Astrocyte of the hippocampus (primary cell): ENCODE measurements at places on chromosomes 3 and 15.

DNA sequence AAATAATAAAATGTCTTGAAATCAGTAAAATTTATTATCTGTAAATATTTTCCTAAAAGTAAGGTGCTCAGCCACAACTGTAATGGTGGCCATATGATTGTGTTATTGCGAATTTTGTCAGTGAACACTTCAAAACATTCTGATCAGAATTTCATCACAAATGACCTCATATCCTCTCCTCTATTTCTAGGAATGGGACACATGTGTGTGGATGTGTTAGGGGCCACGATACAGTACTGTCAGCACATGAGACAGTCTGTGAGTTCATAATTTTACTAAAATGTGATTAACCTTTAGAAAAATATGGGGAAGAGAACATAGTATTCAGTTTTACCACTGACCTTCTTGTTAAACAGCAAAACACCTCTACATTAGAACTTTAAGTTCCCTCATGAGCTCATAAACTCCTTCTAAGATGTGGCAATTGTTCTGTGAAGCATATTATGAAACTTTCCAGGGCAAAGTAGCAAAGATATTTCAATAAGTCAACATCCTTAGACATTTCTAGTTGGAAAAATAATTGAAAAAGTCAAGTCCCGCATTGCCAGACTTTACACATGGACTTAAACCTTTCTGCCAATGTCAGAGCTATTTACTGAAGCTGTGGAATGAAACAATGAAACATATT is 158.2 kb upstream of the ABI3BP start:
- DNase-seq, result no peak

DNA sequence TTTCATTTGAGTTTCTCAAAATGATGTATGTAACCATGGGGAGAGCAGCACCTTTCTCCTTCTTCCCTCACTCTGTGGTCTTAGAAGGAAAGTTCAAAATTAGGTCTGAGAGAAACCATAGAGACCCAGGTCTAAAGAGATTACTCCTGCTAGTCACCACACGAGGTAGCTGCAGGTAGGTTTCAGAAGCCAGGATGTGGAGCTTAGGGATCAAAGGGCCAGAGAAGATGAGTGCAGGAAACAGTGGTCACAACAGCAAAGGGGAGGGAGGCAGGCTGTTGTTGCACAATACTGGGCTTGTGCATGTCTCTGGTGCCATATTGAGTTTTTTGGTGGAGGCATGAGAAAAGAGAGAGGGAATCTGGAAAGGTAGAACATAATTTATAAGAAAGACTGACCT is 583.6 kb downstream of the AGBL1 start:
- no peak for DNase-seq

DNA sequence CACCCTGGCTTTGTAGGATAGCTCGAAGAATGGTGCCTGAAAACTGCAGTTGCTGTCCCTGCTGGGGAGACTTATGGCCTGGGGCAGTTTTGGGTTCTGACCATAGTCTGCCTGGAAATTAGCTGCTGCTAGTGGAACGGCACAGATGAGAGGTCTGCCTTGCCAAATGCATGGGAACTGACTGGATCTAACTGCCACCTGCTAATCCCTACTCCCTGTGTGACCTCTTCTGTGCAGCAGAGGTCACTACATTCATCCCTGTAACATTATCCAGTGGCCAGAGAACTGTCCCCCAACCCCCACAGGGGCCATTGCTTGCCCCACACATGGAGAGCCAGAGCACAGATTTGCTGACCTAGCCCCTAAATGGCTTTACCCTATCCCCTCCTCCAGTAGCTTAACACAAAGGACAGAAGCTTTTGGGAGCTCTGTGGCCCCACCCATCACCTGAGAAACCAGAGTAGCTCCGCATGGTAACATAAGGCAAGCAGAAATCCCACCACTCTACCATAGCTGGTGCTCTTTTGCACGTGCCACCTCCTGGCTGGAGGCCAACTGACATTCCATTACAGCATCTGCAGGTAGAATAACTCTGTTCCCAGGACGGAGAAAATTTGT is 840.0 kb downstream of the EPHA3 start:
- no peak for DNase-seq

DNA sequence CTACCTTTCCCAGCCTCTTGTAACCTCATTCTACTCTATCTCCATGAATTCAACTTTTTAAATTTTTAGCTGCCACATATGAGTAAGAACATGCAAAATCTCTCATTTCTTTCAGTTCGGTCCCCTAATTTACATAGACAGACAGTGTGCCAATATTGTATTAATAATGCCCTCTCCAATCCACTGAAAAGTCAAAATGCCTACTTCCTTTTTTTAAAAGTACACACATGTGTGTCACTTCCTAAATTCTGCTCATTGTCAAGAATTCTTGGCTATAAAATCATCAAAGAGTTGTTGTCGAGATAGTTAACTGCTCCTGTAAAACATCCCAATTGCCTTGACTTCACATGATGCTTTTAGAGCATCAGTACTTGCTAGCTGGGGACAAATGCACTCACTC is 84.2 kb upstream of the IL12A start:
- DNase-seq, result no peak

GRCh38 chr15:63892794-63893441 is 59.2 kb upstream of the HERC1 start:
- no peak for DNase-seq

DNA sequence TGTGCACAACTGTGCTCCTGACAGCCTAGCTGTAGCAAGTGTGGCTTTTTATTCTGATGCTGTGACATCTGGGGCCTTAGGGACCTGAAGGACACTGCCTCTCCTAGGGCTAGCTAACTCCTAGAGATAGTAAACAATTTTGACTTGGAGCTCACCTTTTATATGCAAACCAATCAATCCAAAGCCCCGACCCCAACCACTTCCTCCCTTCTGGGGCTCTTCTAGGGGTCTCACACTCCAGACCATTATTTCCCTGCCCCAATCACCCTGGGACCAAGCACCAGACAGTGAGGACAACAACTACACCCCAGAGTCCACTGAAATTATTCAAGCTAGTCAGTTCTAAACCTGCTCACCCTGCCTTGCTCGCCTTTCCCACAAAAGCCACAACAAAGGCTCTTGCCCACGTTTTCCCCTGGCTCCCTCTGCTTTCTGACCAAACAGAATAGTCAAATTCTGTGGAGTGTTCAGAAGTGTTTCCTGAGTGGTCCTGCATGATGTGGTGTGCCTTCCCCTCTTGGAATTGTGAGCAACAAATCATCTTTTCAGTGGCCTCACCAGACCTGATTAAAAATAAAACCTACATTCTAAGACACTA is 84.2 kb upstream of the WNT5A start:
- peak; percentile 76 for DNase-seq

- DNase-seq, result no peak
Observed at GRCh38 chr15:80727596-80727995, 32.5 kb downstream of the ABHD17C start.

DNA sequence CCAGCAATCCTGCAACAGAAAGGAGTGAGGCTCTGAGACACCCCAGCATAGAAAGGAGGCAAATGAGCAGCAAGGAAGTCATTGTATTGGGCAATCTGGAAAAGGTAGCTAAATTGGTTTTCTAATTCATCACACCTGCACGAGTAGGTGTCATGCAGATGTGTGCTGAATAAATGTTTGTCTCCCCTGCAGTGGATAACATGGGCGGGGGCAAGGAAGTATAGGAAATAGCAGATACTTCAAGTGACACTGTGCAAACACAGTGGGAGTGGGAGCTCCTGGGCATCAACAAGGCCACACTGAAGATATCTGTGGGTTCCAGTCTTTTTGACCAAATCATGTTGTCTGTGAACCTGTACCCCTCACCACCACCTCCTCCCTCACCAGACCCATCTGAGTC is 14.4 kb upstream of the HTR3E start:
- no peak for DNase-seq

DNA sequence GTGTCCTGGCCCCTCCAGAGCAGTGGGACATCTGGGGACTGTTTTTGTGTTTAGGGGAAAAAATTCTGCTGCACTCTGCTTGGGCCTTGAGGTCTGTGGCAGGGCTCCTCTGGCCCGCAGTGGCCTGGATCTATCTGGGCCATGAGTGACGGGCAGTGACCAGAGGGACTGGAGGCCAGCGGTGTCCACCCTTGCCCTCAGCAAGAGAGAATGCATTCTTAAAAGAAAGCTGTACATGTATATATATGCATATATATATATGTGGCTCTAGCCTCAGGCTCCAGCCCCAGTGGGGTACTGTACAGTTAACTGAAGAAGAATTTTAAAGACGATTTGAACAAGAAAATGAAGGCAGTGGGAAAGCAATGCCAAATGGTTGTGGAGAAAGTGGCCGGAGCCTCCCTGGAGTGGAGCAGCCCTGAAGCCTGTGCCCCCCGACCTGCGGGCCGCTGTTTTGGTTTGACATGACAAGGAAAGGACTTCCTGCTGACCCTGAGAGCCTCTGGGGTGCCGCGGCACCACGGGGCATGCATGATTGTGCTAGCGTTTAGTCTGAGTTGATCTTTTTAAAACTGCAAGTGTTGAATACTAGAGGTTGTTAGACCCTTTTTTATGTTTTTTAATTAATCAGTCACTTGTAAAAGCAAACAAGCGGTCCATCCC is 52.2 kb downstream of the PLXNA1 start:
- DNase-seq, result no peak

- no peak for DNase-seq
Observed at GRCh38 chr15:101264911-101265641, 12.2 kb downstream of the SELENOS start.

DNA sequence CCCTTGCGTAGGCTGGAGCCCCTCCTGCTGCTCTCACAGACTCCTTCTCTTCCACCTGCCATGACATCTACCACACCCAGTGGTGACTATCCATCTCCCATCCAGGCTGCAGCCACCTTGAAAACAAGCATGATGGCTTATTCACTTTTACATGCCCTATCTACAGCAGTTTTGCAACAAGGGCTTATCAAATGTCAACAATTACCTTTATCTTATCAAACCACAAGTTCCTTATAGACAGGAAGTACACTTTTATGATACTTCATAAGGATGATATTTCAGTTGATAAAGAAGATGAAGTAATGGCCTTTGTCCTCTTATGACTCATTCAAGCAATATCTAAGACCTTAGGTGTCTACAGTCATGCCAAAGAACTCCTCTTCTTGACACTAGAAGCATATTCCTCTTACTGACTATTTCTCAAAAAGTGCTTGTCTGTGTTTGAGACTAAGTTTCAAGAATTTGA is 125.3 kb upstream of the SPRED1 start:
- DNase-seq, result no peak

DNA sequence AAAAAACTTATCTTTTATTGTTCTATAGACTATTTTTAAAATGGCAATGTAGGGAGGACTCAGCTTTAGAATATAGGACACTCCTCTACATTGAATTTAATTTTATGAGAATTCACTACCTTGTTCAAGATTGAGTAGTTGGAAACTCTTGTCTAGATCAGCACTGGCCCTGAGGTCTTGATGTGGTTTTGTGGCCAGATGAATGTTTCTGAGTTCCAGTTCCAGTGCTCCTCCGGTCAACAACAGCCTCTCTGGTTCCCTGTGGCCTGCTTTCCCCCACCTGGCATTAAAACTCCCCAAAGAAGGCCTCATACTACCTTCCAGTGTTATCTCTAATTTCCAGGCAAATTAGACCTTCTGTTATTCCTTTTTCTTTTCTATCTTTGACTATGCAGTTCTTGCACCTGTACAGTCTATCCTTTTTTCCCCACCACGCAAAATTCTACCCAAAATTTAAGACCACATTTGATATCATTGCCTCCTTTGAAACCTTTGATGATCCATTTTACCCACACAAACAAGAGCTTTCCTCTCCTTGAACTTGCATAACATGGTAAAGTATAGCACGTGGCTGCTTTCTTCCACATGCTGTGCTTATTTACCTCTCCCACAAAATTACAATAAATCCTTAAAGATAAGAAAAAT is 9.6 kb upstream of the ANP32A start:
- no peak for DNase-seq

GRCh38 chr3:41202834-41203345 is 3.6 kb downstream of the CTNNB1 start:
- DNase-seq, result peak; percentile 69

- peak; percentile 27 for DNase-seq
Observed at GRCh38 chr3:168002786-168003368, 92.8 kb downstream of the GOLIM4 start.

DNA sequence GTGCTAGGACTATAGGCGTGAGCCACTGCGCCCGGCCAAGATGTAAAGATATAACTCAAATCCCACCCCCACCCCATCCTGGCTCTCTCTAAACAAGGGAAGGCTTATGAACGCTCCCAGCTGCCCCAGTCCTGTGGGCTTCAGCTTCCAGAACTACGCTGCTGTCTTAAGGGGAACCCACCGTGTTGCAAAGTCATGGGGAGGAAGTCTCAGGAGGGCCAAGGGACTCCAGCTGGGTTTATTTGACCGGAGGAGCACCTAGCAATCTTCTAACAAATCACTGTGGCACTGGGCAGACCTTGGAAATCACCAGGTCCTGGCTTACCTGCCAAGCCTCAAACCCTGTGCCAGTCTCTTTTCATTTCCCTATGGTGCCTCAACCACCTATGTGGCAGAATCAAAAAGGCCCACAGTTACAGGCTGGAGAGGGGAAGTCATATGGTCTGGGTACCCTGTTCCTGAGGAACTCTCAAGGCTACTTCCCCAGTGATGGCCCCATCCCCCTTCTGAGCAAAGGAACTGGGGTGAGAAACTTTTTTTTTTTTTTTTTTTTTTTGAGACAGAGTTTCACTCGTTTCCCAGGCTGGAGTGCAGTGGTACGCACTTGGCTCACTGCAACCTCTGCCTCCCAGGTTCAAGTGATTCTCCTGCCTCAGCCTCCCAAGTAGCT is 83.4 kb downstream of the RBPMS2 start:
- no peak for DNase-seq

GRCh38 chr15:43346305-43346704 is 15.9 kb upstream of the LCMT2 start:
- DNase-seq, result no peak

- DNase-seq, result no peak
Observed at GRCh38 chr3:178137206-178137605, 399.0 kb upstream of the KCNMB2 start.

DNA sequence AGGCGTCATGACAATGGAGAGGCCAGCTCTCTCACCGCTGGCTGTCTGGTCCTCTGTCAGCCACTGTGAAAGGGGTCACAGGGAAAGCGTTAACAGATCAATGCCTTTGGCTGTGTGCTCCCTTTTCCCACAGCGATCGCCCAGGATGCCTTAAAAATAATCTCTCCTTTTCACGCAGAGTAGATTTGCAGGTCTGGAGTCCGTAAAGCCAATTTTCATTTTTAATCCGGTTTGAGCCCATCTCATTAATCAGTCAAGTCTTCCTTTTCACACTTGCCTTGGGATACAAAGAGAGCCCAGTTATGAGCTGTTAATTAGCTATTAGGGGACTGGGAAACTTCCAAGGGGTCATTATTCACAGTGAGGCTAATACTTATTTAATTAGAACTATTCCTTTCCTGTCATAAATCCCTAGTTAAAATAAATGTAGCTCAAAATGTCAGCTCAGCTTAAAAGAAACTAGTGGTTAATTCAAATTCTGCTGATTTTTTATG is 104.3 kb upstream of the RASGRP1 start:
- no peak for DNase-seq

- peak; percentile 89 for DNase-seq
Observed at GRCh38 chr3:11509173-11510000, 134.3 kb downstream of the VGLL4 start.
